Bronchial smooth muscle cell (primary cell): ENCODE measurements at places on chromosomes 1 and 21. TPM values are rescaled to one million over a fixed set of nuclear protein-coding genes. Genes with fewer than 3 reads are reported as not detected.

VAV3 gene
- total RNA-seq = not detected in 2 replicates

NGF gene
- total RNA-seq = 2.2 and 3.4 TPM in 2 replicates

VWA5B1 gene
- total RNA-seq = not detected in 2 replicates

ARHGEF16 gene
- 0.09 TPM in 1 of 2 replicates, not detected in the other for total RNA-seq

ANKRD34A gene
- 0.09 and 0.32 TPM in 2 replicates for total RNA-seq

AGRN gene
- 22.7 and 38.8 TPM in 2 replicates for total RNA-seq

KRTAP13-2 gene
- not detected in 2 replicates for total RNA-seq

ACTN2 gene
- total RNA-seq = under 0.01 TPM in 1 of 2 replicates, not detected in the other

CBR1 gene
- 144 and 179 TPM in 2 replicates for total RNA-seq

DMBX1 gene
- not detected in 2 replicates for total RNA-seq
